ENCODE measurements at places on chromosomes 11 and 22.

DNA sequence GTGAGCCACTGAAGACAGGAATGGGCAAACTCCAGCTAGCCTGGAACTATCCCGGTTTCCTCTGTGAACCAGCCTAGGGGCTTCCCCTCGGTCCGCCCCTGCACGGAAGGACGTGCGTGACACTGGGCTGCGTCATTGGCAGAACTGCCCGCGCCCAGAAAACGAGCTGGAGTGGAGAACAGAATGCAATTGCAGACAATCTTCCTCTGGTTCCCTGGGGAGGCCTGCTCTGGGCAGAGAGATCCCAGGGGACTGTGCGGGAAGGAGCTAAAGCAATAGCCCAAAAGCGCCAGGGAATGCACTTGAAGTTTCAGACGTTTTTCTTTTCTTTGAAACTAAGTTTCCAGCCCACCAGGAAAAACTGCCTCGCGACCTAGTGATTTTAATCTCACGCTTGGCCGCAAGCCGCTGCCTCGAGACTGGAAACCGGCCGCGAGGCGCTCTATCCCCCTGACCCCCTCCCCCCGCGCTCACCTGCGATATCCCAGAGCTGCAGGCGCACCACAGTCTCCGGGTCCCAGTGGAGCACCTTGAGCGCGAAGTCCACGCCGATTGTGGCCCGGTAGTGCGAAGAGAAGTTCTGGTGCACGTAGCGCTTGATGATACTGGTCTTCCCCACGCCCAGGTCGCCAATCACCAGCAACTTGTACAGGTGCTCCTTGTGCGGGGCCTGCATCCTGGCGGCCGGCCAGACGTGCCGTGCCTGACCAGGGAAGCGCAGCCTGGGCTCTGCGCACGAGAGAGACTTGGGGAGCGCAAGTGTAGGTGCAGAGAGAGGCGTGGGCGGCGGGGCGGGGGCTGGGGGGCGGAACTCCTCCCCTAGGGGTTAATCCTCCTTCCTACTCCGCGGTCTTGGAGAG, at the start of gene RAB38:
TSS of gene RAB38 (minus strand) at position 735 of the 860 bp plus-strand sequence. CDS start at position 676, 59 bp downstream.
- no peak for DNase-seq

DNA sequence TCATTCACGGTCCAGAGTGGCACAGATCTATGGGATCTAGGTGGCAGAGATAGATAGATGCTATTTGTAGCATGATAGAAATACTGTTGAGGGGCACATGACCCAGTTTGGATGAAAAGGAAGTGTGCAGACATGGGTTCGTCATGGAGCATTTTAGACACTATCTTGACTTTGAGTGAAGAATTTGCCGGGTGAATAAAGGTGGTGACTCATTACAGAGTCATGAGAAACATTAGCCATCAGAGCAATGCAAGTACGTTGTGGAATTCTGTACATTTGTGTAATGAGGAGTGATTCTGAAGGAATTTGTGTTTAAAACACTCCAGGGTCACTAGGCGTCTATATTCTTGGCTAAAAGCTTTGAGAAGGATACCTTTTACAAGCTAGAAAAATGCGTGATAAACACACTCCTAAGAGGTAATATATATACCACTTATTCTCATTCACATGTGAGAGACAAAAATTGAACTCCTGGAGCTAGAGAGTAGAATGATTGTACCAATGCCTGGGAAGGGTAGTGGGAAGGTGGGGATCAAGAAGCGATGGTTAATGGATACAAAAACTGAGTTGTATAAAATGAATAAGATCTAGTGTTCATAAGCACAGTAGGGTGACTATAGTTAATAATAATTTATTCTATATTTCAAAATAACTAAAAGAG, 593.7 kb upstream of the LUZP2 start:
- no peak for DNase-seq

DNA sequence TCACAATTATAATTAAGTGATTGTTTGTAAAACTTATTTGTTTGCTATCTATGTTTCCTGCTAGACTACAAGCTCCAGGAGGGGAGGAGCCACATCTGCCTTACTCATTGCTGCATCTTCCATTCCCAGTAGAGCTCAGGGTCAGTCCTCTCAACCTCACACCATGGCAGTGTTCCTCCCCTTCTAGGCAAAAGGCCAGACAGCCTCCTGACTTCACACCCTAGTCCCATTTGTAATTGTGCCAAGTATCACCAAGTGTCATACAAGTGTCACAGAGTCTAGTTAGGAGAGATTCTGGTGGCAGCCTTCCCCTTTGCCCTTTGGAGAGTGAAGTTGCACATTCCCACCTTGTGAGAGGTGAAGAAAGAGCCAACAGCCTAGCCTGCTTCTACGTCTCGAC, 490.4 kb downstream of the INSC start:
- no peak for DNase-seq

- DNase-seq: no peak
Observed at GRCh38 chr11:86013713-86014112, 55.2 kb downstream of the PICALM start.

DNA sequence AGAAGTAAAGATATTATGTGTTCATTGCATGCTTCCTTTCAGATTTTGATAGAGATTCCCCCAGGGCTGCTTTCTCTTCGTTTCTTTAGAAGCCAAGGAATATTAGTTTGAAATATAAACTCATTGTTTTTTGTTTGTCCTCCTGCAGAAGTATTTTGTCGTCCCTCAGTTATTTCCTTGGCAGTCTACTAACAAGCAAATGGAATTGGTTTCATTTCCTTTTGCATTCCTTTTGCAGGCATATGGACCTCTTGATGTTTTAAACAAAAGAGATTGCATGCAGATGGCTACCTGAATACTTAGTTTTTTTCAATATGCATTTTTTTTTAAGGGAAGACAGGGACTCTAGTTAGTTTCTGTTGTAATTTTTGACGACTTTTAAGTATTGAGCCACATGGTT, 62.2 kb downstream of the BCL2L13 start:
- DNase-seq: no peak
